ENCODE measurements at places on chromosomes 6 and 20.

DNA sequence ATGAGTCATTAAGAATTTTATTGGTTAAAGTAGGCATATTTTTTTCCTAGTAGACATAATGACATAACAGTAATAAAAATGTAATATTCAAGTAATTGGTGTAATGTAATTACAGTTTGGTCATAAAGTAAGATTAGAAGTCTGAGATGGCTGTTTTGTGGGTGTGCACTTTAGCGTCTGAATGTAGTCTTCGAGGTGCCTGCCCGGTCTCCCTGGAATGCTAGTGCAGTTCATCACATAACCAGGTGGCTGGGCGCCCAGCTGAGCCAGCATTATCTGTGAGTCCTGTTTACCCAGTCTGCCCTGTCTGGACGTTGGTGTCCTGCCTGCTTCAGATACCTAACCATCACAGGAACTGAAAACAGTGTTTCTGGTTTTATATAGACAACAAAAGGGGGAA lies 419.1 kb downstream of the CDC5L start:
- DNase-seq = no peak

GRCh38 chr6:149078211-149078782 lies 239.2 kb upstream of the TAB2 start:
- no peak for DNase-seq

- no peak for DNase-seq
Measured at GRCh38 chr6:107124934-107125348, 9.6 kb upstream of the BEND3 start.

DNA sequence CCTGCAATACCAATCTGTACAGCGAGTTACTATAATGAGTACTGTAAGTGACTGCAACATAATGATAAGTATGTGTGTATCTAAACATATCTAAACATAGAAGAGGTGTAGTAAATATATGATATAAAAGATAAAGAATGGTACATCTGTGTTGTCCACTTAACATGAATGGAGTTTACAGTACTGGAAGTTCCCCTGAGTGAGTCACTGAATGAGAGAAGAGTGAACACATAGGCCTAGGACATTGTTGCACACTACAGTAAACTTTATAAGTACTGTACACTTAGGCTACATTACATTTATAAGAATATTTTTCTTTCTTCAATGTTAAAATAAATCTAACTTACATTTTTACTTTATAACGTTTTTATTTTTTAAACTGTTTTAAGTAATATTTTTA lies 380.4 kb downstream of the MMUT start:
- DNase-seq = no peak

DNA sequence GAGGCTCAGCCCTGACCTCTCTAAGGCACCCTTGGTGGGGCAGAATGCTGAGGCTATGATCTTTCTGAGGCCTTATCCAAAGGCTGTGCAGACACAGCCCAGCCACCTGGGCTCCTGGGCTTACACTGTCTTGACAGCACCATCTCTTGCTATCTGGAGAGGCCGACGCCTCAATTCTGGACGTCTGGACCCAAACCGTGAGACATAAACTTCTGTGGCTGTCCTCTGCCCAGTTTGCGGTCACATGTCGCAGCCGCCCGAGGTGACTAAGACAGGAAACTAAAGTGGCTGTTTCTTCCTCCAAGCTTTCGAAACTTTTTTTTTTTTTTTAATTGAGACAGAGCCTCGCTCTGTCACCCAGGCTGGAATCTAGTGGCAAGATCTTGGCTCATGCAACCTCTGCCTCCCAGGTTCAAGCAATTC lies 49.3 kb downstream of the PRR18 start:
- no peak for DNase-seq

GRCh38 chr20:48626938-48627736 lies 200.7 kb downstream of the PREX1 start:
- no peak for DNase-seq

DNA sequence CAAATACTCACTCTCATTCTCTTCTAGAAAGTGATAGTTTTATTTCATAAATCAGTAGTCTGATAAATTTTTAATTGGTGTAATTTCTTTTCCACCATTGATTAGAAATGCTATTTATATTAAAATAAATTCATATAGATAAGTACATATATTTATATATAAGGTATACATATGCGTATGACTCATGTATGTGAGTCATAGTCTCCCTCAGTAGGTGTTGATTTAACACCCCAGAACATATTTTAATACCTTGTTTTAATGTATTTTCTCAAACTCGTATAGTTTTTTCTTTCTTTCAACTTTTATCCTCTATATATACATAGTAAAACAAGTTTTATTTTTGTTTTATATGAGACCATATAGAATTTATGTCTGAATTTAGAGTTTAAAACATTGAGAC lies 130.4 kb downstream of the PLG start:
- DNase-seq = no peak

GRCh38 chr6:32941214-32941768 lies 463 bp upstream of the HLA-DMB start:
- DNase-seq = peak; percentile 53

DNA sequence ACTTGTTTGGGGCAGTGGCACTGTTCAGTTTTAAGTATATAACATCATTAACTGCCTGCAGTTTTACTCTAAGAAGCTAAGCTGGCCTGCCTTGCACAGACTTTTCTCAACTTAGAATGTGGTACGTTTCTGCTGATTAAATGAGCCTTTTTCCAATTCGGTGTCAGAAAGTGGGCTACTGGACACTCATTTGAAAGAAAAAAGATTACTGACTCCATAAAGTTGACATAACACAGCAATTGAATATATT lies 2.1 kb downstream of the ZMYND8 start:
- no peak for DNase-seq

- no peak for DNase-seq
Measured at GRCh38 chr6:39197922-39198500, 31.3 kb downstream of the KCNK5 start.

- no peak for DNase-seq
Measured at GRCh38 chr20:25249198-25249931, 1.5 kb downstream of the PYGB start.

DNA sequence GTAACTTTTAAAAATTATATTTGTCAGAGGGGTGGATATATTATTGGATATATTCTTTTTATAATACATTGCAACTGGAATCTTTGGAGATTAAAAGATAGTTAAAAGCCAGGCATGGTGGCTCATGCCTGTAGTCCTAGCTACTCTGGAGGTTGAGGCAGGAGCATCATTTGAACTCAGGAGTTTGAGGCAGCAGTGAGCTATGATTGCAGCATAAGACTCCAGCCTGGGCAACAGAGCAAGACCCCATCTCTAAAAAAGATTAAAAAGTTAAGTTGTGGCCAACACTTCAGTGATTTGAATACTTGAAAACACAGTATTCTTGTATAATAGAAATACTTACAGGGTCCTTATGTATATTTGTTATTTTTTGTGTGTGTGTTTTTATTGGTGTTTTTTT lies 15.2 kb downstream of the MAPRE1 start:
- DNase-seq = no peak

- DNase-seq = peak; percentile 20
Measured at GRCh38 chr6:99905209-99906106, 88.6 kb downstream of the MCHR2 start.

GRCh38 chr6:2434912-2435311 lies 189.5 kb upstream of the GMDS start:
- no peak for DNase-seq

- DNase-seq = no peak
Measured at GRCh38 chr6:84177241-84177640, 50.2 kb downstream of the CEP162 start.
